NCI-H2081 treated with DMSO at 0.1 percent for 48 hours (cell line): ENCODE measurements at places on chromosomes 12 and 14.

DNA sequence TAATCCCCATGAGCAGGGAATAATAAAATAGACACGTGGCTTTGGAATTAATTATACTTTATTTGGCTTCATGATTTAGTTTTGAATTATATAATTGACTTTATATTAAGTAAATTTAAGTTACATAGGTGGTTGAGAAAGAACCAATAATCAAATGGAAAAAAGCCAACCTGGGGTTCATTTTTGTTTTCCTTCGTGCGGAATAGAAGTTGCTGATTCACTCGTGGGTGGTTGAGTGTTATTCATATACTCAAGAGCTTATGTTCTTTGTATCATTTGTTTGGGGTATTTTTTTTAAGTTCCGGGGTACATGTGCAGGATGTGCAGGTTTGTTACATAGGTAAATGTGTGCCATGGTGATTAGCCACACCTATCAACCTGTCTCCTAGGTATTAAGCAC is 58.0 kb downstream of the ZNF664 start:
- no peak for DNase-seq

DNA sequence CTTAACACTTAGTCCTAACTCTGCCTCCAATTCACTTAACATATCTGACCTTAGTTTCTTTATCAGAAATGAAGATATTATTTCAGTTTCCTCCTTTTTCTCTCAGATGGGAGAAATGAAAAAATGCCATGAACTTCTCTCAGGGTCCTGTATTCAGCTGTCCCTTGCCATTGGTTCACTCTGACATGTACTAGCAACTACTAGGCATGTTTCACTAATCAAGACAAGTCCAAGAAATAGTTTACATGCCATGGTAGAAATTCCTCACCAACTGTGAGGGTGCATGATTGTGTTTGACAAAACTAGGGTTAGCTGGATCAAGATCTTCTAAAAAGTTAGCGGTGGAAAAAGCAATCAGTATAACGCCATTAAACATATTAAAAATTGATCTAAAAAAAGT is 7.0 kb upstream of the ATXN7L3B start:
- no peak for DNase-seq

- no peak for DNase-seq
Observed at GRCh38 chr14:99966912-99967311, 98.3 kb upstream of the EVL start.

DNA sequence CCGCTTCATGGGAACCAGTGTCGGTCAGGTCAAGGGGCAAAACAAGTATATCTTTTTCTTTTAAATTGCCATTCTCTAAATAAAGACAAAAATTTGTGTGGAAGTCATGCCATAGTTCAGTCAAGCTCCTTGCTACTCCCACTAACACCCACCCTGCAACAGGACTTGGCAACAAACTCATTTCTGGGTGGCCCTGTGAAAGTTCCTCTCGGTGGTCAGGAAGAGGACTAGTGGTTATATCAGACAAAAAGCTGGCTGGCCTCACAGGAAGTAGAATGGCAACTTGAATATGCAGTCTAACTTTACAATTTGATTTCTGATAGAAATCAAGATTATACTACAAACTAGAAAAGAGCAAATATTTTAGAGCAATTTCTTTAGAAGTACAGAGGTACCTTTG is 11.2 kb downstream of the DHRS7 start:
- no peak for DNase-seq

GRCh38 chr12:1373901-1374735 is 220.3 kb downstream of the FBXL14 start:
- DNase-seq: no peak

GRCh38 chr14:52399921-52400595 is 85.9 kb downstream of the PTGER2 start:
- no peak for DNase-seq

DNA sequence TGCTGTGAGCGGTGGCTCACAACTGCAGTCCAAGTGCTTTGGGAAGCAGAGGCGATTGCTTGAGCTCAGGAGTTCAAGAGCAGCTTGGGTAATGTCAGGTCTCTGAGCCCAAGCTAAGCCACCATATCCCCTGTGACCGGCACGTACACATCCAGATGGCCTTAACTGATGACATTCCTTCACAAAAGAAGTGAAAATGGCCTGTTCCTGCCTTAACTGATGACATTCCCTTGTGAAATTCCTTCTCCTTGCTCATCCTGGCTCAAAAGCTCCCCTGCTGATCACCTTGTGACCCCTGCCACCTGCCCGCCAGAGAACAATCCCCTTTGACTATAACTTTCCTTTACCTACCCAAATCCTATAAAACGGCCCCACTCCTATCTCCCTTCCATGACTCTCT is 48.6 kb downstream of the SLC25A47 start:
- DNase-seq: no peak

DNA sequence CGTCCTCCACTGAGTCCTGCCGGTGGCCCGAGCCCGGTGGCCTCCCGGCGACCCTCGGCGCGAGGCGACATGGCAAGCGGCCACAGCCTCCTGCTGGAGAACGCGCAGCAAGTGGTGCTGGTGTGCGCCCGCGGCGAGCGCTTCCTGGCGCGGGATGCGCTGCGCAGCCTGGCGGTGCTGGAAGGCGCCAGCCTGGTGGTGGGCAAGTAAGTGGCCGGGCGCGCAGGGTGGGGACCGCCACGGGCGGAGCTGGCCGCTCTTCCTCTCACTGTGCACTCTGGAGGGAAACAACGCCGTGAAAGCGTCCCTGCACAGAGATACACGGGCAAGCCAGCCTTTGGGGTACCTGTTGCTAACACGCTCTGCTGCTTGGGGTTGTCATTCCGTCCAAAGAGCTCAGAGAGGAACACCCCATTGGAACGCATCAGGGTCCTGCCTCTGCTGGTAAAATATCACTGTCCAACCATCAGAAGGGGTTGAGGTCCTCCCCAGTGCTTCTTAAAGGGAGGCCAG is at the start of gene AMDHD1:
Gene AMDHD1, plus strand, starts transcription at position 2 of the 513 bp plus-strand sequence. Its CDS starts 68 bp downstream, at position 70.
- no peak for DNase-seq

DNA sequence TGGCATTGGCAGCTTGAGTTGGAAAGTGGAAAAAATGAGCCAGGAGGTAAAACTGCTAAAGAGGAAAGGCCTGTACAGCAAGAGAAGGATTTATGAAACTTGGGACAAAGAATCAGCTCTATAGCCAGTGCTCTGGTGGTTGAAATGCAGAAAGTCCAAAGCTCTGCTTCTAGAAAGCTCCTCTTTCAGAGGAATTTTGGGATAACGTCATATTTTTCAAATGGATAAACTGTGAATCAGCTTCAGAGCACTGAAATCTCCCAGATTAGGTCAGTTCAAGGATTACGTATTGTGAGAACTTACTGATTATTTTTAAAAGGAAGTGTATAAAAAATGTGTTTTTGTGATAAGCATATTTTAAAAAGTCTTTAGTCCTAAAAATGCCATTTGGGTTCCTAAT is 203.1 kb upstream of the CNOT2 start:
- no peak for DNase-seq

GRCh38 chr14:106208794-106209193 is 682.4 kb downstream of the TMEM121 start:
- DNase-seq: no peak

DNA sequence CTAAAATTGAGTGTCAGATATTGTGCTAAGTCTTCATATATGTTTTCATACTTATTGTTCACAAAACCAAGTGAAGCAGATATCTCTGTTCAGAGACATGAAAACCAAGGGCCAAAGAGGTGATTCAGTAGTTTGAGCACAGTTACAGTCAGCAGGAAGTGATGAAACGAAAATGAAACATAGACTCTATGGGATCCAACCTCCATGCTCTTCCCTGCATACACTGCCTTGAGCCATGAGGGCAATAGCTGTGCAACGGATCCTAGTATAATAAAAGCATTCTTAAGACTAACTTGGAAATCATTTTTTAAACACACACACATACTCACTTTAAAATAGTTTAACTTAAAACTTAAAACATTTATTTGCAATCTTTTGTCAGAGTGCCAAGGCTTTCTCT is 27.9 kb downstream of the ESR2 start:
- DNase-seq: no peak

DNA sequence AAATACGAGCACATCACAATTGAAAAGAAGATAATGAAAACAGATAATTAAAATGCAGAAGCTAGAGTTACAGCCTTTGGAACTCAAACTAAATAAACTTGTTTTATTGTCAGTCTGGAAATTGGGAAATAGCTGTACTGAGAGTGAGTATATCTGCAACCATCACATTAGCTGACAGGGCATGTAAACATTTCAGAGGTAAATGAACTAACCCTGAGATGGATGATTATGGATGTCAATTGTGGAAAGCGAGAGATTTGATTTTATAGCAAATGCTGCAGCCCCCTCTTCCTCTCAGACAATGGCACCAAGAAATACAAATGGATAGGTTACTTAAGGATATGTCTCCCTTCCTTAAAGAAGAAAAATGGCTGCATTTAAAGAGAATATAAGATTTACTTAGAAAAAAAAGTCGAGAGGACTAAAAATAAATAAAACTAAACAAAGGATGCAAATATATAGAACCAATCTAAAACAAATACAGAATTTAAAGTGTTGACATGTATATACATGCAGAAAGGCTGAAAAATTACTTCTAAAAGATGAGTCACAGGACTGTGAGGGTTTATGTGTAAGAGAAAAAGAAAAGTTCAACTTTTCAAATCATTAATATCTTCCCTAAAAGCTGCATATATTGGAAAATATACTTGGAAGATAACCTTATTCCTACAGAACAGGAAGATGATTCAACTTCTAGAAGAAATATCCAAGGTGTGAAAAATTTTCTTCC is 120.3 kb upstream of the FLRT2 start:
- no peak for DNase-seq

DNA sequence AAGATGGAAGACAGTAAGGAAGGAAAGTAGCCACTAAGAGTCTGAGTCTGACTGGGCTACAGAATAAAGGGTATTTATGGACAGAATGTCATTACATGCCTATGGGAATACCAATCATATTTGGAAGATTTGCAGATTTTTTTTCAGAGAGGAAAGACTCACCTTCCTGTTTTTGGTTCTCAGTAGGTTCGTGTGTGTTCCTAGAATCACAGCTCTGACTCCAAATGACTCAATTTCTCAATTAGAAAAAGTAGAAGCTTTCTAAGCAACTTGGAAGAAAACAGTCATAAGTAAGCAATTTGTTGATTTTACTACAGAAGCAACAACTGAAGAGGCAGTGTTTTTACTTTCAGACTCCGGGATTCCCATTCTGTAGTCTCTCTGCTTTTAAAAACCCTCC is 15.4 kb upstream of the PAPLN start:
- no peak for DNase-seq
